AG04450 (cell line): ENCODE measurements at places on chromosomes 4 and X. TPM values are rescaled to one million over a fixed set of nuclear protein-coding genes. Genes with fewer than 3 reads are reported as not detected.

- DNase-seq: no peak
Measured at GRCh38 chr4:69849297-69849696, 10.6 kb downstream of the SULT1E1 start.

- no peak for DNase-seq
Measured at GRCh38 chr4:6876440-6876839, 33.2 kb upstream of the TBC1D14 start.

DNA sequence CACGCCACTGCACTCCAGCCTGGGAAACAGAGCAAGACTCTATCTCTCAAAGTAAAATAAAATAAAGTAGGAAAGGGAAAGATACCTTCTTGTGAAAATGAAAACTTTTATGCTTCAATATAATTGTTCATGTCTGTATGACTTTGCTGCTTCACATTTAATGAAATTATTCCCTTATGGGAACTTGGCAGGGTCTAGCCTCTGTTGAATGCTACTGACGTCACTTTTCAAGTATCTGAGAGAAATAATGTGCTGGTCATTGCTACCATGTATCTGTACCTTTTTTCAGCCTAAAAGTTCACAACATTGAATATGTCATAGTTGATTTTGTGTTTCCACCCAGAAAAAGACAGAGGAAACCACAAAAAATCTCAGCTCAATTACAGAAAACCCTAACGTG, 65.2 kb downstream of the PRDM5 start:
- DNase-seq: no peak

DNA sequence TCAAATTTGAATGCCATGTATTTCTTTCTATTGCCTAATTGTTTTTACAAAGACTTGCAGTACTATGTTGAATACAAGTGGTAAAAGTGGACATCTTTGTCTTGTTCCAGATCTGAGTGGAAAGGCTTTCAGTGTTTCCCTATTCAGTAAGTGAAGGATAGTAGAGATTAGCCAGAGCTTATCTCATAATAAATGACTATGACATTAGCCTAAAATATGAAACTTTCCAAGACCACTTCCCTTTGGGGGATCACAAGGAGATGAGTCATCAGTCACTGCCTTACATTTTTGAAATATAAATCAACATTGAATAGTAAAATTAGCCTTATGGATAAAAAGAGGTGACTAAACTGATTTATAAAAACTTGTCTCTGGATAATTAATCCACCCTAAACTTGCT, 554.1 kb upstream of the MAGEB2 start:
- no peak for DNase-seq

DNA sequence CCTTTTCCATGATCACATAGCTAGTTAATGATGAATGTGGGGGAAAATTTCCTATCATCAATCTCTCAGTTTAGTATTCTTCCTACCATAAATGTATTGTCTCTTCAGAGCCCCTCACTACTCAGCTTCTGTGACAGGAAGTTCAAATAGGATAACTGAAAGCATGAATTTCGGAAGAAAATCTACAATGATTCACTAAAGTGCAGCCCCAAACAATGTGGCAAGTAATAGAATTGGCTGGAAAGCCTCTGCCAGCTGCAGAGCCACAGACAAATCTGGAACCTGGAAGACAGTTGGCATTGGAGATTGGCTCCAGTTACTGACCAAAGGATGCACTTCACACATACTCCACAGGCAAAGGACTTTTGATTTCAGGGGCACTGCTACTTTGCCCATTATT, 35.2 kb downstream of the EGF start:
- no peak for DNase-seq

Gene FGG
- 0.07 TPM in 1 of 2 replicates, not detected in the other for polyA plus RNA-seq

DNA sequence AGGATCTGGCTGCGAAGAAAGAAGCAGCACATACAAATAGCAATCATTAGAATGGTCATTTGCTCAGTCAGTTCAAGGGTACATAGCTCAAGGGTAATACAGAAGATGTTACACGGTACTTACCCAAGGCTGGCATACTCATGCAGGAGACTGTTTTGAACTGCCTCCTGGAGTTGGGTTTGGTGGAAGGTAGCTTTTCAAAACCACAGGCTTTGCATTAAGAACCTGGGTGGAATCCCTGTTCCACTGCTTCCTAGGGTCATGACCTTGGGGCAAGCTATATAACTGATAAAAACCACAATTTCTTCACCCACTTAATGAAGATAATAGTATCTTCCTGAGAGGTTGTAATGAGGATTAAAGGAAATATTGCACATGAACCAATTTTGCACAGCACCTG, 36.5 kb downstream of the TBC1D9 start:
- DNase-seq: no peak

GRCh38 chr4:102623622-102624021, 122.5 kb downstream of the NFKB1 start:
- DNase-seq: peak; percentile 48

Gene SMIM31
- polyA plus RNA-seq: not detected in 2 replicates

Gene IL21
- not detected in 2 replicates for polyA plus RNA-seq

Gene CTAG2
- polyA plus RNA-seq: not detected in 2 replicates

Gene SMIM43
- 6.0 and 7.4 TPM in 2 replicates for polyA plus RNA-seq

DNA sequence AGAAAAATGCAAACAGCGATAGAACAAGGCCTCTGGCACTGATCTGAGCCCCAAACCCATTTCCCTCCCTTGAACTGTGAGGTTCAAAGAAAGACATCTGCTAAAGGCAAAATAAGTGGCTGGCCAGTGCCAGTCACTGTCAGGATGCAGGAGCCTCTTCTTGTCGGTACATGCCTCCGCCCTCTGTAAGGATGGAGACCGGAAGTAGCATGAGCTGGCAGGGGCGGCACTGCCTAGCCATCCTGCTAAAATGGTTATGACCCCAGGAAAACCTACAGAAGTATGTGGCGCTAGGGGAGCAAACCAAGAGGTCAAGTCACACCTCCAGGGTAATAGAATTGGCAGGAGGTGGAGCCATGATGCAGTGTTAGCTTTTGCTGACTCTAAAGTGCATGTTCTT, 180.3 kb downstream of the DCLK2 start:
- DNase-seq: no peak

GRCh38 chr4:7207628-7208231, 15.4 kb downstream of the SORCS2 start:
- DNase-seq: no peak
